Motor neuron (in vitro differentiated cells): ENCODE measurements at places on chromosomes 4 and X. TPM values are rescaled to one million over a fixed set of nuclear protein-coding genes. Genes with fewer than 3 reads are reported as not detected.

GRCh38 chrX:120774606-120775005, 101.1 kb downstream of the CT47B1 start:
- ATAC-seq: no peak

GRCh38 chrX:24862343-24862742, 153.4 kb downstream of the ARX start:
- no peak for ATAC-seq

DNA sequence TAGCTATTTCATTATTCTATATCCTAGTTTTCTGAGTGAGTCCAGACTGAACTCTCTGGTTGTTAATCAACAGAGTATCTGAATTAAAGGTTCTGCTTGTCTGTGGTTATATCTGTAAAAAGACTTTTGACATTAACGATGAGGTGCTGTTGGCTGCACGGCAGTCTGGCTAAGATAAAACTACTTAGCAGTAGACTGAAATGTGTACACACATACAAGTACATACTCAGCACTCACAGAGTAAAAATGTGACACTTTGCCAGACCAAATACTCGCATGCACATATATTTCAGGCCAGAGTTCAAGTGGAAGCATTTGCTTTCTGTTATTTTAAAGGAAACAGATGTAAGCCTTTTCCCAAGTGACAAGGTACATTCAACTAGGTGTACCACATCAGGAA, 80.5 kb downstream of the PRDM5 start:
- ATAC-seq: no peak

TLR7 gene
- total RNA-seq: 0.11 and 0.15 TPM in 2 replicates

DNA sequence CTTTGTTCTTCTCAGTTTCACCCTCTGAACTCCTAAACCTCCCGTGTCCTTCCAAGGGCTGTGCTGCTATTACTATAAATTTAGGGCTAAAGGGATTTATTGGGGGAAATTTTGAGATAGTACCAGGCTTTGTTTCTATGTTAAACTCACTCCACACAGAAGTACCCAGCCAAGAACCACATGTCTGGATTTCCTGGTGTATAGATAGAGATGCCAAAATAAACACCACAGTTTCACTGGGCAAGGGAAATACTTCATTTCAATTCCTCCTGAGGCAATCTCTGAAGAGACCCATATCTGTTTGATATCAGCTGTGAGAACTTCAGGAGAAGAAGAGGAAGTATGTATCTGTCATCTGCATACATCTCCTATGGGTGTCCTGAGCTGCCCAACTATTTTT, 21.7 kb upstream of the CLNK start:
- ATAC-seq: no peak

DNA sequence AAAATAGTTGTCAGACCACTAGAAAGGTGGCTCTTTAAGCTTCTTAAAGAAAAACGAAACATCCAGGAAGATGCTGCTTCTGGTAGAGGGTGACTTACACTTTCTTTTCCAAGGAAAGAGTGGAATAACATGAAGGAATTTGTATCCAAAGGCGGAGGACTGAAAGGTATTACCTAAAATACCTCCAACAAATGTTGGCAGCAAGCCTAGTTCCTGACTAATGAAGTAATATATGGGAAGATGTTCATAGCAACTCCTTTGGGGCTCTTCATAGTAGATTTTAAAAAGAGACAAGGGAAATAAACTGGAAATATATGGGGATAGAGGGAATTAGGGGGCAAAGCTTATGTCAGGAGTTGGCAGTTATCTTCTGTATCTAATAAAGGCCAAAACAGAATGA, 116.2 kb downstream of the AASDH start:
- ATAC-seq: no peak
